8988T (cell line): ENCODE measurements at places on chromosomes 16 and 17.
A peak's percentile ranks its signal among the peaks of the same experiment; 100 is the strongest.

GRCh38 chr16:67255553-67256221, 6.9 kb downstream of the SLC9A5 start:
- DNase-seq = no peak

DNA sequence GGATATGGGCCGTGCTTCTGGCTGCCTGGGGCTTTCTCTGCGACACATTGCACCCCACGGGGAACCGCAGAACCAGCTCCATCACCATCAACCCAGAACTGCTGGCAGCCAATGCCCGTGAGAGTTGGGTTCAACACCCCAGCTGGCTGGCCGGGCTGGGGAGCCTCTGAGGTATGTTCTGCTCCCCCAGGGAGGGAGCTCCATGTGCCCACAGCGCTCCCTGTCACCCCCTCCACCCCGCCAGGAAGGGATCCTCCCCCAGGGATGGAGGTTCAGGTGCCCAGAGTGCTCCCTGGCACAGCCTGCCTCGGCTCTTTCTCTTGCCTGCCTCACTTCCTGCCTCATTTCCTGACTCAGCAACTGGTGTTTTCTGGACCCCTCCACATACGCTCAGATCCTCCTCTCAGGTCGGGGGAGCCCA, 24.2 kb upstream of the MPRIP start:
- no peak for DNase-seq

DNA sequence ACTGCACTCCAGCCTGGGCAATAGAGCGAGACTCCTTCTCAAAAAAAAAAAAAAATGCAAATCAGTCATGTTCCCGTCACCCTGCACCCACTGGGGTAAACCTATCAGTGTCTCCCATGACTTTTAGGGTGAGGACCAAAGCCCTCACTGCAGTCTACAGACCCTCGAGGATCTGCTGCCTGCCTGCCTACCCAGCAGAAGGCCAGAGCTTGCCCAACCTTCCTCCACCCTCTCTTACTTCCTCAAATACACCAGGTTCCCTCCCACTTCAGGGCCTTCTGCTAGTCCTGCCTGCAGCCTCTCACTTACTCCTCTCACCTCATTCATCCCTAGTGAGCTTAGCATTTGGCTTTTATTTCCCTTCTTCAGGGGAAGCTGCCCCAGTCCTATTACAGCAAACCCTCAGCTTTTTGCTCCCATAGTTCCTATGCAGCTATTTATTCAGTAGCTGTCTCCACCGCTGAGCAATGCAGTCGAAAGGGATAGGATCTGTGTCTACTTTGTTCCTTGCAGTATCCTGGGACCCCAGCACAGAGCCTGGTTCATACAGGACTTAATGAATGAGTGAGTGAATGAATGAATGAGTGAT, 17.8 kb upstream of the TOB1 start:
- no peak for DNase-seq

GRCh38 chr17:9645851-9646545, 681 bp downstream of the USP43 start:
- peak; percentile 35 for DNase-seq

DNA sequence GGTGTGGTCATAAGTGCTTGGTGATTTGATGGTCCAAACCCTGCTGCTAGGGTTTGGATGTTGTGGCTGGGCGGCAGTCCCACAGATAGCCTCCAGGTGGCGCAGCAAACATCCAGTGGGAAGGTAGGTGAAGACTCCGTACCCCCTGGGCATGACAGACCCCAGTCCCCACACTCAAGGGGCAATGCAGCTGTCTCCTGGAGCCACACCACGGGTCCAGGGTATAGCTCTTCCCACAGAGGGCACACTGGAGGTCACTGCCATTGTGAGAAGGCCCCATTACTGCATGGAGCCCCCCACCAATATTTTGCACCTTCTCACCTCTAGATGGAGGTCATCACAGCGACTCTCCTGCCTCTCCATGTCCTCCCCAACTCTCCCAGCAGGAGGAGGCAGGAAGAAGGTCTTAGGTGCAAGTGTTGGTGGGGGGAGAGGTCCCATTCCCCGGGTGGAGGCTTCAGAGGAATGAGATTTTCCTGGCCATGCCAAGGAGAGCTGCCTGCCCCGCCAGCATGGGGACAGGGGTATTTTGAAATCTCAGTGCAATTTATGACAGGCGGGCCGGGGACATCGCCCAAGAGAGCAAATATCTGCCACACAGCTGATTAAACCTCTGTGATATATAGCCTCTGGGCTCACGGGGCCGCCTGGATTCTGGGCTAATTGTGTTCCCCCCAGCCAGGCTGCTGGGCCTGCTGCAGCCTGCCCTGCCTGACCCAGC, 17.1 kb upstream of the C17orf113 start:
- DNase-seq = peak; percentile 50

DNA sequence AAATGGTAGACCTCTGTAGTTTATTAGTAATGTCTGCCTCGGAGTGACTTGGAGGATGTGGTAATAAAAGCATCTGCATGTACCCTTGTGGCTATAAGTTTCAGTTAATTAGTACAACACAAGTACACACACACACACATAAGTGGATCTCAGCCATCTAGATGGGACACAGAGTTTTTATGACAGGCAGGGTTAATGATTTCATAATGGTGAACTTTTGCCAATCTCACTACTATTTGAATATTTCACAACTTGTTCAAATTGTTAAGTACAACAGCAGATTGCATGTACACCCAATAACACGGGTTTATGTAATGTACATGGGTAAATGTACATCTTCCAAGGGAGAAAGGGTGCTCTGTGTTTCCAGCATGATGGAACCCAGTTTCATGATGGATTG, 511.3 kb upstream of the HSBP1 start:
- no peak for DNase-seq

GRCh38 chr16:11783319-11784037, 13.6 kb downstream of the ZC3H7A start:
- no peak for DNase-seq

DNA sequence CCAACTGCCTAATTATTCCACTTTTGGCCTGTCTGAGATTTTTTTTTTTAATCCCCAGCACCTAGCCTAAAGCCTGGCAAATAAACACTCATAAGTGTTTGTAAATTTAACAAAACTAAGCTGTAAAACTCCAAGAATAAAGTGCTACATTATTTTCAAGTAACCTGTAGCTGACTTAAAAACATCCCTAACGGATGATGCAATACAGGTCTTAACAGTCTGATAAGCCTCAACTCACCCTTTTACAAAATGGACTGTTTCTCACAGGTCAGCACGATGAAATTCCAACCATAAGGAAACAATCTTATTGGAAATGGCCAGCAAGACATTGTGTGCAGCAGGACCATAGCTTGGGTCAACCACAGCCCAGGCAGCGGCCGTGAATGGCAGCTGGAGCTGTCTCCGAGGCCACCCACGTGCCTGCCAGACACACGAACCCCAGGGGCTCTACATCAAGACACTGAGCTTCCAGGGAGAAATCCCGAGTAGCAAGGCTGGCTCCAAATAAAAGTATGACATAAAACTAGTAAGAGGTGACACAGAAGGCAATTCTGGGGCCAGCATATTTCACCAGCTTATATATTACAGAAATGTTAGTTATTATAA, 58.9 kb downstream of the NDEL1 start:
- DNase-seq = no peak

GRCh38 chr17:34024806-34025551, 230.1 kb upstream of the CCL2 start:
- no peak for DNase-seq

- no peak for DNase-seq
These were observed 149.9 kb upstream of the TBX2 start for GRCh38 chr17:61249649-61250299.

GRCh38 chr17:75575728-75576127, 11.9 kb upstream of the MYO15B start:
- DNase-seq = no peak

DNA sequence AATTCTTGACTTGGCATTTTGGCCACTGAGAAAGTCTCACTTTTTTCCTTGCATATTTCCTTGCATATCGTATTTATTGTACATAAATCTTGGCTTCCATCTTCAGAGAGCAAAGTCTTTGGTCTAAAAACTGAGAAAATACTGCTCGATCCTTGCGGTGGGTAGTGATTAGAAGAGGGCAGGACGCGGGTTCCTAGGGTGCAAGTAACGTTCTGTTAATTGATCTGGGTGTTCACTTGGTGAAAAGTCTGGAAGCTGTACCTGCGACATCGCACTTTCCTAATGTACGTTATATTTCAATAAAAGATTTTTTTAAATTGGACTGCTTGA, 758 bp upstream of the UBALD2 start:
- DNase-seq = no peak

DNA sequence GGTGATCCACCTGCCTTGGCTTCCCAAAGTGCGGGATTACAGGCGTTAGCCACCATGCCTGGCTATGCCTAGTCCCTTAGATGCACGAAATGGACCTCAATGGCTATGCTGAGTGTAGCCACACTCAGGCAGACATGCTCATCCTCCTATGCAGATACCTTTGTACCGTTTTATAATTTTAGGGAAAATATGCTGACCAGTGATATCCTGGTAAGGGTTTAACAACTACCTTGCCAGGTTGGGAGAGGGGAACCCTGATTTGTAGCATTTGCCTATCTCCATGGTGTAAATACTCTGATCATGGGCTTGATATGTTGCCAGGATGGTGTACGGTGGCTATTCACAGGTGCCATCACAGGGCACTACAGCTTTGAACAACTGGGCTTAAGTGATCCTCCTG, 6.9 kb upstream of the SNF8 start:
- no peak for DNase-seq

- DNase-seq = no peak
These were observed 423.5 kb downstream of the CA10 start for GRCh38 chr17:51734976-51735375.

DNA sequence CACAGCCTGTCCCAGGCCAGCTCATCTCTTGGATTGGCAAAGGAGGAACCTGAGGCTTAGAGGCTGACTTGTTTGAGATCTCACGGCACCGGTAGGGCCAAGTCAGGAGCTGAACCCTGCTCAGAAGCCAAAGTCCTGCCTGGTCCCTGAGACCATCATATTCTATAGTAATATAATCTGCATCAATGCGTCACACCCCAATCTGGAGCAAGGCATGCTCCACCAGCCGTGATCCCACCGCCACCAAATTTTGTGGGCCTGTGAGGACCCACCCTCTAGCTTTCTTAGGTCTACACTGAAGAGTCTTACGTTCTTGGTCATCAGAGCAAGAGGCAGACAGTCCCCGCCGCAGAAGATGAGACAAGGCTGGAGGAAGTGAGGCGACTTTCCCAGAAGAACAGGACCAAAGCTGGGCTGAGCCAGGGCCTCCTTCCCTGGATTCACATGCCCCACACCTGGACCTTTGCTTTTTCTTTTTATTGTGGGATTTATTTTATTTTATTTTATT, 2.7 kb downstream of the SULT1A1 start:
- no peak for DNase-seq

- no peak for DNase-seq
These were observed 478.2 kb downstream of the MAF start for GRCh38 chr16:79122343-79122742.

DNA sequence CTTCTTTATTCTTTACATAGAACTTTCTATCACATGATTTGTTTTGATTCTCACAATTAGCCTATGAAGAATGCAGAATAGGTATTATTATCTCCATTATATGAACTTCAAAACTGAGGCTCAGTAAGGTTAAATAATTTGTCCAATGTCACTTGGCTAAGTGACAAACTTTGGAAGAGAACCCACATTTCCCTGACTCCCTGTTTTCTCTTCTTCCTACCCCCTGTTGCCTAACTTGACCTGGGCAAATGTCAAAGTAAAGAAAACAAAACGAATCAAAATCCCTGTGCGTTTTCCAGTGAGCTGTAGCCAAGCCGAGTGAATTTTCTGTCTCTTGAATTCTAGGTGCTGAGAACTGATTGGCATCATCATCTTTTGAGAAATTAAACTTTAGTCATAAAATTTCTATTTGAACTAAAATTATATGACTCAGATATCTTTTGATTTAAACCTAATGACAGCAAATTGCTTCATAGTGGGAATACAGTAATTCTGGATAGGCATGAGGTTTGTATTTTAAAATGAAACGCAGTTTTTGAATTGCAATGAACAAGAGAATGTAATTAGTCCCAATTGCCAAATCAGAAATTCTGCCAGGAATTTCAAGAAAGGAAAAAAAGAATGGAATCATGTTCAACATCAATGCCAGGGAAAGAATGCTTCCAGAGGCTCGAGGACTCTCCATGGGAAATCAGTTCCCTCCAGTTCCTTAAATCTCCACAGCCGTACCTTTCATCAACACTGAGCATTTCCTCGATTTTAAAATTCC, 4.6 kb upstream of the NACA2 start:
- no peak for DNase-seq

GRCh38 chr16:74455213-74455612, 33.9 kb upstream of the CLEC18B start:
- DNase-seq = no peak

DNA sequence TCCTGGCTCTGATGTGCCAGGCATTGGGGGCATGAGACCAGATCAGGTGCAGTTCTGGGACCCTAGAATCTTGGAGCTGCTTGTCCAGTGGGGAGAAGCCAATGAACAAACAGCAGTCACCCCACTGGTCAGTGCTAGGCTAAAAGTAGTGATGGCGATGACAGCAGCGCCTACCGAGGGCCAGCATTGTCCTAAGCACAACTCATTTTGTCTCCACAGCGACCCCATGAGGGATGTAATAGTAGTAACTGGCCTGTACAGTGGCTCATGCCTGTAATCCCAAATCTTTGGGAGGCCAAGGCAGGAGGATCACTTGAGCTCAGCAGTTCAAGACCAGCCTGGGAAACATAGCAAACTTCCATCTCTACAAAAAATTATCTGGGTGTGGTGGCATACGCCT, 6.2 kb downstream of the SMCR8 start:
- DNase-seq = no peak

- no peak for DNase-seq
These were observed 69.4 kb upstream of the SMIM36 start for GRCh38 chr17:55580596-55581133.

- no peak for DNase-seq
These were observed 133.6 kb downstream of the SNX11 start for GRCh38 chr17:48241131-48241591.

DNA sequence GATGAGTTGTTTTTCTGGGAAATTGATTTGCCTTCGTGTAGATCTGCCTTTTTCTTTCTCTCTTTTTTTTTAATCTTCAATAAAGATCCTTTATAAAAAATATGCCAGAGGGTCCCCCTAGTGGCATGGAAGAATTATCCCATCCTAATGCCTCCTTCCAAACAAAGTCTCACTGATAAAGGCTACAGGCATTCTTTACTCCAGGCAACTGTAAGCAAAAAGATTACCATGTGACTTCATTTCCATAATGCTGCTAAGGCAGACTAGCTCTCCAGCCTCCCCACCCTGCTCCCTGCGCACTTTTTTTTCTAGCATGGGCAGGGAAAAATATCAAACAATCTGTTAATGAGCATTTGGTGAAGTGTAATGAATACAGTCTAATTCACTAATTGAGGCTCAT, 220.2 kb upstream of the CDH8 start:
- no peak for DNase-seq
